A172 (cell line): ENCODE measurements at places on chromosomes 5 and 9. TPM values are rescaled to one million over a fixed set of nuclear protein-coding genes. Genes with fewer than 3 reads are reported as not detected.

GRCh38 chr5:133293960-133294359, 242.1 kb downstream of the HSPA4 start:
- DNase-seq, result no peak

- no peak for DNase-seq
Observed at GRCh38 chr5:112908854-112909253, 13.2 kb downstream of the REEP5 start.

Gene PFN3
- not detected in 2 replicates for total RNA-seq

DNA sequence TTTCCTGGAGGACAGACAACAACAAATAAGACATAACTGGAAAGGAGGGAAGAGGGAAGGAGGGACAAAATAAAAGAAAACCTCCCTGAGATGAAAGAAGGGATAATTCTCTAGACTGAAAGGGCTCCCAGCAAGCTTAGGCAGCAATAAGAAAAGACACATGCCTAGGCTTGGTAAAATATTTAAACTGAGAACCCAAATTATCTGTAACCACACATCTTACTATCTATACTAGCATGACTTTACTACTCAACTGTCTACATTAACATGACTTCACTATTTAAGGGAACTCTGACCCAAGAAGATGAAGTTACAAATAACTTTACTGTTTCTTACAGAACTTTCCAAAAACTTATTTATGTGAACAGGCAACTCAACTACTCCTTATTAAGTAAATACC, 95.9 kb downstream of the EPB41L4A start:
- no peak for DNase-seq

Gene SLC25A2
- total RNA-seq, result not detected in 2 replicates

Gene COL15A1
- total RNA-seq, result 0.09 and 0.12 TPM in 2 replicates

Gene TMOD1
- 0.81 and 2.1 TPM in 2 replicates for total RNA-seq

GRCh38 chr5:134873494-134873893, 677 bp upstream of the TXNDC15 start:
- no peak for DNase-seq

GRCh38 chr5:142466195-142466971, 141.6 kb upstream of the SPRY4 start:
- no peak for DNase-seq
